NAMALWA (cell line): ENCODE measurements at places on chromosomes 5 and 9.
A peak's percentile ranks its signal among the peaks of the same experiment; 100 is the strongest.

DNA sequence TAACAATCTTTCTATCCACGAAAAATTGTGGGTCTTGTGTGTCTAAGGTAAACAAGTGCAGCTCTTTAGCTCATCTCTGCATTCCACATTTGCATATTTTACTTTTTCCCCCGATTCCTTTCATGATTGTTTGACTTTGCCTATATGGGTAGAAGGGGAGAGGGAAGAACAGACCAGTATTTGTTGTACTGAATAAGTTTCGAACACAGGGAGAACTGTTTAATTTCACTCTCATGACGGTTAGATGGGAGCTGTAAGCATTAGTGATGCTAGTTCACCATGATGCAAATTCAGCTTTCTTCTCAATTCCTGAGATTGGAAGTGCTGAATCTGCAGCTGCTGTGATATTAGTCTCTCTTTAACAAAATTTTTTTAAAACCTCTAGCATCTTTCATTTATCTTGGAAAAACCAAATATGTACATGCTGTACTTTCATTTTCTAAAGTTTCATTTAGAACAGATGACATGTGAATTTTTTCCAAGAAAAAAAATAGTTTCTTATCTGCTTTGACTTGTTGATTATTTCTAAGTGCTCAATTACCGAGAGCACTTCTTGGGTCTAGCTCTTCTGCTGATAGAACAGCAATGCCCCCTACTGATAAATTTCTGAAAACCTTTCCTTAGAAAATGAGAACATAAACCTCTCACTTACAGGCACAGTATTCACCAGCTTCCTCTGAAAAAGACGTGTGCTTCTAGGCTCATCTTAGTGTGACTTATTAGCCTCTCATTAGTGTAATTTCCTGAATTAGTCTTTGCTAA, 149.5 kb downstream of the BAAT start:
- peak; percentile 51 for DNase-seq

GRCh38 chr5:135514116-135514515, 21.6 kb downstream of the NEUROG1 start:
- no peak for DNase-seq

- DNase-seq = no peak
These were observed 103.5 kb upstream of the EQTN start for GRCh38 chr9:27400334-27400880.

DNA sequence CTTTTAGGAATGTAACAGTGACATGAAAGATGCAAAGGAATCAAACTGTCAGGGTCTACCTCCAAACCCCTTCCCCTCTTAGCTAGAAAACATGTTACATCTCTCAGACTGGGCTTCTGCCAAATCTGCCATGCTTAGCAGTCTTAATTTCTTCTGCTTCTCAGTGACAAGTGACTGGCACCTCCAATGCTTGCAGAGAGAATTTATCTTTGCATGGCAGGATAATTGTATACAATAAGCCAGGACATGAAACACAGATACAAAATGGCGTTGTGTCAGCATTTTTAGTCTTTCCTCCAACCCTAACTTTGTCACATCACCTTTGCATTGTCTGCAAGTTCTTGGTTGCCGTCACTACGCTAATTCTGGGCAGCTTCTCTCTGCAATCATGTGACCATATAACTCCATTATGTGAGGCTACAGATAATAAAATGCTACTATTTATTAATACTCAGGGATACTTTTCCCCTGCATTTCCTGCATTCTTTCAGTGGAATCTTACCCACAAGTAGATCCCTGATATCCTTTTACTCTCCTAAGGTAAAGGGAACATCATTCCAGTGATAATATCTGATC, 89.8 kb downstream of the PLCXD3 start:
- DNase-seq = no peak

DNA sequence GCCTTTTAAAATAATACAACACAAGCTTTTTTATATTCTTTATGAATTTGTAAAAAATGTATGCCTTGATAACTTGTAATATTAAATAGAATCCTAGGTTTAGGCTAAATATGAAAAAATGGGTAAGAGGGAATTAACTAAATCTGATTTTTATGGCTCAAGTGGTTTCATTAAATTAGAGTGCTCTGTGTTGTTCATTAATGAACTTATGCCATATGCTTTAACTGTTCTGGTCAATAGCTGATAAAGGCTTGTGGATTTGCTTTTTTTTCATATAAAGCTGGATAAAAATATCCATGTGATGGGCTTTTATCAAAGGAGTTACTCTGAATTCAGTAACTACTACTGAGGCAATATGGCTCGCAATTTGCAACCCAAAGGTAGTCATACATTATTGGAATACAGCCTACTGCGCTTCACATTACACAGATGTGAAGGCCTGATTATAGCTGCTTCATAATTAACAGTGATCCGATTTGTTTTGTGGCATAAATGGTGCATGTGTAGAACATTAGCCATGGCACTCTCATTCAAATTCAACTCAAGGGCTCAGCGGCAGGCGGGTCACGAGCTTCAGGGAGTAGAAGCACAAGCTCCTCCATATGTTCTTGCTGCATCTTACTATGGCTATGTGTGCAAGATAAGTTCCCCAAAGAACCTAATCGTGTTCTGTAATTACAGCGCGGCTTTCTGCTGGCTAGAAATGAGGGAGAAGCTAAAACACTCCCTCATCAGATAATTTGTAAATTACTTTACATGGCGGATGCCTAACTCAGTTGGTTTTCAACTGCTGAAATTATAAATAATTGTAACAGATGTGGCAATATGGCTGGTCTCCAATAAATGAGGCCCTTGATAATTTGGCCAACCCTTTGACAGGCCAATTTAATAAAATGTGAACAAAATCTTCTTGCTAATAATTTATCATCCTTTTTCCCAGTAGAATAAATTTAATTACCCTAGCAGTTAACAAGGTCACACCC, 188.3 kb downstream of the CNTLN start:
- no peak for DNase-seq

DNA sequence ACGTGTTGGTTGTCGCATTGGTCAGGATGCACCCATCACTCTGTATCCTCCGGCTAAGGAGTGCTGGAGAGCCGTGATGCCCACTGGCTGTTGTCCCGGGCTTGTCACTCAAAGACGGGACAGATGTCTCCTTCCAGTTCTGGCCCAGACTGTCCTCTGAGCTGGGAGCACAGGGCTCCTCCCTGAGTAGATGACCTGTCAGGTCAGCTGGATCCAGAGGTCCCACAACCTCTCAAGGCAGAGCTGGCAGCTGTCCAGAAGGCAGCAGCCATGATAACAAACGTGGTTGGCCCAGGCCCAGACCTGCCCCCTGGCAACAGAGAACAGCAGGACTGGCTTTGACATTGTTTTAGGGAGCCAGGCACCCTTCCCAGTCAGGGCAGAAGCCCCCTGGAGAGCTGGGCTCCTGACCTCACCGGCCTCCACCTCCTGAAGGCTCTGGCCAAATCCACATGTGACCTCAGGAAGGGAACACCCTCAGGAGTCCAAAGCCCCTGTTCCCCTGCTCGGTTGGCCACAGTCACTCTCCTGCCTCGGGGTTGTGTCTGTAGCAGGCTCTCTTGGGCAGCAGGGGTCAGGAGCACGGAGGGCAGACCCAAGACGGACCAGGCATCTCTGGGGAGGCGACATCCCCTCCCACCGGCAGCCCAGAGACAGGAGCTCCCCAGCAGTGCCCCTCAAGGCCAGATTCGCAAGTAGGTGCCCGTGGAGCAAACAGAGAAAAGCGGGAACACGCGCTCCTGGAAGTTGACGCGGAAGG, 10.3 kb downstream of the TRIM7 start:
- DNase-seq = no peak

GRCh38 chr9:81559709-81560108, 129.6 kb downstream of the TLE1 start:
- DNase-seq = no peak

DNA sequence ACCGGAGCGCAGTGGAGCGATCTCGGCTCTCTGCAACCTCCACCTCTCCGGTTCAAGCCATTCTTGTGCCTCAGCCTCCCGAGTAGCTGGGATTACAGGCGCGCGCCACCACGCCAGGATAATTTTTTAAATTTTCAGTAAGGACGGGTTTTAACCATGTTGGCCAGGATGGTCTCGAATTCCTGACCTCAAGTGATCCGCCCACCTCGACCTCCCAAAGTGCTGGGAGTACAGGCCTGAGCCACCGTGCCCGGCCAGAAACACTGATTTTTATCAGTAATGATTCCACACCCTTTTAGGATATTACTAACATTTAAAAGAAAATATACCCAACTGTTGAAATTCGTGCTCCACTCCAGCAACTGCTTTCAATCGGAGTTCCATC, 464 bp upstream of the FAM151B start:
- no peak for DNase-seq

- DNase-seq = peak; percentile 58
These were observed 1.3 kb downstream of the SLC12A7 start for GRCh38 chr5:1110307-1111240.
